ENCODE measurements at places on chromosomes 11 and 22. TPM values are rescaled to one million over a fixed set of nuclear protein-coding genes. Genes with fewer than 3 reads are reported as not detected.

- H3K4me3 ChIP-seq = no peak overlapping the region
- DNase-seq = no peak
- H3K4me1 ChIP-seq = no peaks in the 10 kb centered on the region
Observed at GRCh38 chr11:69144316-69145049, 11.3 kb upstream of the SMIM38 start.

DNA sequence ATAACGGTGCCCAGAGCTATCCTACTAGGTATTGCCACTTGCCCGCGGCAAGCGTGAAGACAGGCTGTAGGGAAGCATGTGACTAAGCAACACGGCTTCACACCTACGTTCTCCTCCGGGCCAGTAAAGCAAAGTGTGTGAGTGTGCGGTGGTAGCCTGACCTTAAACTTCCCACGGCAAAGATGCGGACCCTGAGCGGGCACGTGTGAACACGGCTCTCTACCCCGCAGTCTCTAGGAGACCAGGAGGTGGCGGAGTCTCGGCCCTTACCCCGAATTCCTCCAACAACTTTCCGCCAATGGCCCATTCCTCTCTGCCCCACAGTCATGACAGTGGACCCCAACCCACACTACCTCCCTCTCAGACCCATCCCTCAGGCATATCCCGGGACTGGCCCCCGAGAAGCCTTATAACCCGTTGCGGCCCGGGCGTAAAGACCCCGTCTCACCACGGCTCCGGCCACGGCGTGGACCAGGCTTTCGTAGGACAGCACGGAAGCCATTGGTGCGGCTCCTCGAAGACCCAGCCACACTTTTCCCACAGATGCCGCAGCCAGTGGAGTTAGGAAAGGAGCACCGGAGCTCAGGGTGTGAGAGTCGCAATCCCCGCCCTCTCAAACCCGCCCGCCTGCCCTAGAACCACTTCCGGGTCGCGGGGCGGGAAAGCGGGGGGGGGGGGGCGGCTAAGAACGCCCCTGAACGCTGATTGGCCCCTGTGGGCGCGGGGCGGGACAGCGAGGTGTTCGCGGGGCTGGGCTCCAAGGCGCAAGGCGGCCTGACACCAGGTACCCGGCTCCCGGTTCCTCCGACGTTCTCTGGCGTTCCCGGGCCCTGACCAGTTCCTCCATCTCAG lies at the start of gene SLC25A17:
Gene SLC25A17, minus strand, starts transcription at position 600 of the 852 bp plus-strand sequence. Its CDS starts 98 bp downstream, at position 502.
- peak; percentile 90 for DNase-seq
- peak within 1 kb of the TSS; percentile 91 for H3K4me3 ChIP-seq
- peak within 1 kb of the TSS; percentile 88 for H3K27ac ChIP-seq
- peaks cover 18% of the 10 kb centered on the region for H3K36me3 ChIP-seq

Gene APOBEC3G
- total RNA-seq = 145 TPM

- H3K27ac ChIP-seq = peak overlapping the region; percentile 85
- DNase-seq = peak; percentile 52
- no peaks in the 10 kb centered on the region for H3K27me3 ChIP-seq
- peaks cover 28% of the 10 kb centered on the region for H3K36me3 ChIP-seq
Observed at GRCh38 chr22:31346733-31347250, 646 bp upstream of the PATZ1 start.

Gene PHF21B
- total RNA-seq = not detected

DNA sequence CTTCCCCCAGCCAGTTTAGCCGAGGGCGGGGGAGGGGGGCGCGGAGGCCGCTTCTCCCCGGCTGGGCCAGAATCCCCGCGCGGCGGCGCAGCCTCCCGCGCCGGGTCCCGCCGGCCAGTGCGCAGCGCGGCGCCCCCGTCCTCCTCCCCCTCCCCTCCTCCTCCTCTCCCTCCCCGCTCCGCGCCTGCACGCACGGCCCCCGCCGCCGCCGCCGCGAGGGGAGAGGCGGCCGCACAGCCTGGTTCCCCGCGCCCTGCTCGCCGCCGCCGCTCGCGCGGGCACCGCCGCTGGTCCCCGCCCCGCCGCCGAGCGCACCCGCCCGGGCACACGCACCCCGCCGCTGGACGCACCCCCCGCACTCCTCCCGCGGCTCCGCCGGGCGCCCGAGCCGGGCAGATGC lies at the start of gene FLRT1:
Gene FLRT1, plus strand, starts transcription at position 356 of the 400 bp plus-strand sequence. CDS start 80,337 bp downstream, outside the sequence.
- H3K27ac ChIP-seq = no peak within 1 kb of the TSS
- H3K4me3 ChIP-seq = no peak within 1 kb of the TSS
- DNase-seq = no peak

DNA sequence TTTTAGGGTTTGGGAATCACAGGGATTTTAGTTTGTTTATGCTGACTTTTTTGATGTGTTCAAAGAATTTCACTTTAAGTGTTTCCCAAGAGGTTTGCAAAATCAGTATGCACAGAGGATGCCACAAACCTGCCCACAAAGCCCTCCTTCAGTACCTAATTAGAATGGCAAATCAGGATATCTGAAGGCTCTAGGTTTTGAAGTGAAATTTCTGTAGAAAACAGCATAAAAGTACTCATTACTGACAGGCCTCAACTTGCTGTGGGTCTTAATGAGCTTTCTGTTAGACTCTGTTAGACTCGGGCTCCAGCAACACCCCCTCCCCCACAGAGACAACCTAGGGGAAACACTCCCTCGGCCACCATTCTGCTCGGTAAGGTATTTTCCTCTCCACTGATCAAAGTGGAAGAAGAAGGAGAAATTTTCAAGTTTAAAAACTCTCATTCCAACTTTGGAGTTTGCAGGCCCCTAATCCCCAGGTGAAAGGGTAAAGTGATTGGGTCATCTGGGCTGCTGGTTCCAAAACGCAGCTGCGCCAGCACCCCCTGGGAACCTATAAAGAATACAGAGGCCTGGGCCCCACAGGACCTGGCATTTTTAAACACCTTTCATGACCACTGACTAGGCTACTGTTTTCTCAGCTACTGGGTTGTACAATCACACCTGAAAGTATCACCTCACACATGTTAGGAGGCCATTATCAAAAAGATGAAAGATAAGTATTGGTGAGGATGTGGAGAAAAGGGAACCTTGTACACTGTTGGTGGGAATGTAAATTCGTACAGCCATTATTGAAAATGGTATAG lies 67.5 kb downstream of the PLEKHA7 start:
- no peaks in the 10 kb centered on the region for H3K36me3 ChIP-seq
- no peak for DNase-seq
- no peak overlapping the region for H3K4me3 ChIP-seq
- H3K27ac ChIP-seq = no peak overlapping the region
- no peaks in the 10 kb centered on the region for H3K27me3 ChIP-seq

DNA sequence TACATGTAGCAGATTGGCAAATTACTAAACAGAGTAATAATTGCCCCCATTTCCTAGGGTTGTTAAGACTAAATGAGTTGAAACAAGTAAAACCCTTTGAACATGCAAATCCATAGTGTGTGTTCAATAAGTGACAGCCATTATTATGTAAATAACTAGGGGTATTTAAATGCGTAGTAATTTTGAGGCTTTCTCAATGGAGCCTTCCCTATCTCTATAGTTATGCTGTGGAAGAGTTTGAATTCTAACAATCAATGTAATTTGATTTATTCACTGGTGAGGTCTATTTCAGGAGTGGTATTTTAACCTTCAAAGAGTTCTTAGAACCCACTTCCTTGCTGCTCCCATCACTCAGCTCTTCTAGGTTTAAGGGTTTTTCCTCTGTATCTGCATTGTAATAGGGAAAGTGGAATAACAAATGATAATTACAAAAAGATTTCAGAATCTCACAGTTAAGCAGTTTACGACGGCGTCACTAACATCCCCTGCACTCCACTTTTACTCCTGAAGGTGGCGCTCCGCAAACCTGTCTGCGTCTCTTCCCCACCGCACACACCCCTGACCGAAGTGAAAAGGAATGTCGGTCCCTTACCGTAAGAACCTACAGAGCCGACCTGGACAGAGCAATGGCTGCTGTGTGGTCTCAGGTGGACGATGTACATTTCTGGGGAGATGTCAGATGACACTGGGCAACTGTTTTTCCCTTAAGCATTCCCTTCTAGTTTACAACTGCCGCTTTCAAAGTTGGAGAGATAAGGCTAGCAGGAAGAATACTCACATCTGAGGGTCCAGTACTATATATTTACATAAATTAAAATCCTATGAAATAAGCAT lies 80.8 kb downstream of the ZC3H12C start:
- peaks cover 21% of the 10 kb centered on the region for H3K27me3 ChIP-seq
- peak; percentile 66 for DNase-seq
- peaks cover 5% of the 10 kb centered on the region for H3K4me1 ChIP-seq
- H3K36me3 ChIP-seq = no peaks in the 10 kb centered on the region
- no peak overlapping the region for H3K27ac ChIP-seq

DNA sequence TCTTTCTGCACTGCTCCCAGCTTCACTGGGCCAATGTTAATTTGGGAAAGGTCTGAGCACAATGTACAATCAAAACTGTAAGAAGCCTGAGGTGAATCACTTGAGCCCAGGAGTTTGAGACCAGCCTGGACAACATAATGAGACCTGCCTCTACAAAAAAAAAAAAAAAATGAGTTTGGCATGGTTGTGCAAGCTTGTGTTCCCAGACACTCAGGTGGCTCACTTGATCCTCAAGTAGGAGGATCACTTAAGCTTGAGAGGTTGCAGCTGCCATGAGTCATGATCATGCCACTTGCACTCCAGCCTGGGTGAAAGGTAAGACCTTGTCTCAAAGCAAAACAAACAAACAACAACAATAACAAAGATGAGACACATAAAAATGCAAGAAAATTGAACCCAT lies 38.6 kb upstream of the SC5D start:
- H3K36me3 ChIP-seq = no peaks in the 10 kb centered on the region
- peaks cover 39% of the 10 kb centered on the region for H3K27me3 ChIP-seq
- H3K27ac ChIP-seq = no peak overlapping the region
- DNase-seq = no peak

- H3K36me3 ChIP-seq = peaks cover 3% of the 10 kb centered on the region
- peaks cover 6% of the 10 kb centered on the region for H3K4me1 ChIP-seq
- no peak overlapping the region for H3K27ac ChIP-seq
- no peak overlapping the region for H3K4me3 ChIP-seq
- no peak for DNase-seq
- no peaks in the 10 kb centered on the region for H3K27me3 ChIP-seq
Observed at GRCh38 chr11:66820381-66820780, 22.9 kb upstream of the RCE1 start.

- H3K27ac ChIP-seq = peak overlapping the region; percentile 31
- no peaks in the 10 kb centered on the region for H3K27me3 ChIP-seq
- H3K4me3 ChIP-seq = no peak overlapping the region
- DNase-seq = no peak
- H3K4me1 ChIP-seq = peaks cover 29% of the 10 kb centered on the region
Observed at GRCh38 chr11:61696602-61697001, 16.4 kb downstream of the DAGLA start.

DNA sequence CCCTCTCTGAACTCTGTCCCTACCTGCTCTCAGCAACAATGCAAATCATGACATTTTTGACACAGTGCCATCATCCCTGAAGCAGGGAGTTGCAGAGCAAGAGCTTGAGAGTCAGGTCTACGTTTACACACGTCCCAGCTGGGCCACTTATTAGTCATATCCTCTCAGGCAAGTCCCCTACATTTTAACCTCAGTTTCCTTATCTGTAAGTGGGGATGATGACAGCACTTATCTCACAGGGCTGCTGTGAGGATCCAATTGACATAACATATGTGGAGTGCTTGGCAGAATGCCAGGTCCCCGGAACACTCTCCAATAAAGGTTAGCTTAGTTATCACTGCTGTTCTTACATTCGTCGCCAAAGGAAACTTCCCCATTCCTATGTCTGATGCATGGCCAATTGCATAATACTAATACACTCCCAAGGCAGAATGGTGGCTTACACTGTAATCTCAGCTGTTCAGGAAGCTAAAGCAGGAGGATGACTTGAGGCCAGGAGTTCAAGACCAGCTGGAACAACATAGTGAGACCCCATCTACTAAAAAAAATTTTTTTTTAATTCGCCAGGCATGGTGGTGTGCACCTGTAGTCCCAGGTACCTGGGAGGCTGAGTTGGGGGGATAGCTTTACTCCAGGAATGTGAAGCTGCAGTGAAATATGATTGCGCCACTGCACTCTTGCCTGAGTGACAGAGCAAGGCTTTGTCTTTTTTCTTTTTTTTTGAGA lies 16.6 kb downstream of the ASCC2 start:
- H3K4me3 ChIP-seq = no peak overlapping the region
- peaks cover 14% of the 10 kb centered on the region for H3K4me1 ChIP-seq
- H3K36me3 ChIP-seq = peaks cover 59% of the 10 kb centered on the region
- DNase-seq = peak; percentile 71
- no peaks in the 10 kb centered on the region for H3K27me3 ChIP-seq
- H3K27ac ChIP-seq = peak overlapping the region; percentile 84

GRCh38 chr11:79189601-79190000 lies 251.2 kb downstream of the TENM4 start:
- H3K4me3 ChIP-seq = no peak overlapping the region
- no peak for DNase-seq
- H3K27ac ChIP-seq = no peak overlapping the region
- H3K27me3 ChIP-seq = peaks cover 2% of the 10 kb centered on the region

Gene RAB39A
- not detected for total RNA-seq

DNA sequence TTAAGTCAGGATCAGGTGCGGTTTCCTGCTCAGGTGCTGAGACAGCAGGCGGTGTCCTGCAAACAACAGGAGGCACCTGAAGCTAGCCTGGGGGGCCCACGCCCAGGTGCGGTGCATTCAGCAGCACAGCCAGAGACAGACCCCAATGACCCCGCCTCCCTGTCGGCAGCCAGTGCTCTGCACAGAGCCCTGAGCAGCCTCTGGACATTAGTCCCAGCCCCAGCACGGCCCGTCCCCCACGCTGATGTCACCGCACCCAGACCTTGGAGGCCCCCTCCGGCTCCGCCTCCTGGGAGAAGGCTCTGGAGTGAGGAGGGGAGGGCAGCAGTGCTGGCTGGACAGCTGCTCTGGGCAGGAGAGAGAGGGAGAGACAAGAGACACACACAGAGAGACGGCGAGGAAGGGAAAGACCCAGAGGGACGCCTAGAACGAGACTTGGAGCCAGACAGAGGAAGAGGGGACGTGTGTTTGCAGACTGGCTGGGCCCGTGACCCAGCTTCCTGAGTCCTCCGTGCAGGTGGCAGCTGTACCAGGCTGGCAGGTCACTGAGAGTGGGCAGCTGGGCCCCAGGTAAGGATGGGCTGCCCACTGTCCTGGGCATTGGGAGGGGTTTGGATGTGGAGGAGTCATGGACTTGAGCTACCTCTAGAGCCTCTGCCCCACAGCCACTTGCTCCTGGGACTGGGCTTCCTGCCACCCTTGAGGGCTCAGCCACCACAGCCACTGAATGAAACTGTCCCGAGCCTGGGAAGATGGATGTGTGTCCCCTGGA lies at the start of gene MYO7A:
Gene MYO7A, plus strand, starts transcription at position 327 of the 772 bp plus-strand sequence. CDS start 2,389 bp downstream, outside the sequence.
- H3K27ac ChIP-seq = no peak within 1 kb of the TSS
- H3K36me3 ChIP-seq = no peaks in the 10 kb centered on the region
- peaks cover 3% of the 10 kb centered on the region for H3K27me3 ChIP-seq
- peak within 1 kb of the TSS; percentile 39 for H3K4me3 ChIP-seq
- H3K4me1 ChIP-seq = peaks cover 4% of the 10 kb centered on the region

Gene TRIM44
- total RNA-seq = 20.8 TPM

DNA sequence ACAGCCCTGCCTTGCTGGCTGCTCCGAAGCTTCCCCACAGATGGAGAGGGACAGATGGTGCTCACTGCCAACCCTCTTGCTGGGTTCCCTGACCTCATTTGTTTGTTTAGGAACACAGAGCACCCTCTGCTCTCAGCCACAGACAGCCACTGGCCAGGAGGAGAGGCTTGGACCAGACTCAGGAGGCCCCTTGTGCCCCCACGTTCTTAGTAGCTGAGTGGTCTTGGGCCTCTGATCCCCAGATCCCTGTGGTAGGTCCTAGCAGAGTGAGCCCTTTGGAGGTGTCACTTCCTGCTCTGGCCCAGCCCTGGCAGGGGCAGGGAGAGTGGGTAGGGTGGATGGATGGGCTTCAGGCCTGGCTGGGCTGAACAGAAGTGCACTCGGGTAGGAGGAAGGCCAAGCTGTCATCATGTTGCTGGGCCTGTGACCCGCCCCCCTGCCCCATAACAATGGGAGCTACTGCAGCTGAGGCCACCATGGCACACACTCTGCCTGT lies 84.0 kb downstream of the DHCR7 start:
- no peaks in the 10 kb centered on the region for H3K36me3 ChIP-seq
- no peaks in the 10 kb centered on the region for H3K4me1 ChIP-seq
- H3K27ac ChIP-seq = no peak overlapping the region
- H3K27me3 ChIP-seq = no peaks in the 10 kb centered on the region
